ENCODE measurements at places on chromosomes 11 and 22.

GRCh38 chr11:20596205-20597153 lies 2.9 kb upstream of the SLC6A5 start:
- no peak for DNase-seq

DNA sequence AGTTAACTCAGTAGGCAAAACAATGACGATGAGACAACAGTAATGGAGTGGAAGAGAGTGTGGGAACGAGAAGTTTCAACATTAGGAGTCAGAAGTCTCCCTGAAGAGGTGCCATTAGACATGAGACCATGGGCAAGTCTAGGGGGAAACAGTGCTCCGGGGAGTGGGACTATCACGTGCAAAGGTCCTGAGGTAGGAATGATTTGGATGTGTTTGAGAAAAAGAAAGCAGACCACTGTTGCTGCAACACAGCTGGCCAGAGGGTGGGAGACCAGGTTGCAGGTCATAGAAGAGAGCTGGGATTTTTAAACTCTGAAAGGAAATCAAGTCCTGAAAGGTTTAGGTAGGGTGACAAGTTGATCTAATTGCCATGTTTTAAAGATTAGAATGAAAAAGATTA lies 63.0 kb downstream of the NAV2 start:
- DNase-seq, result no peak

DNA sequence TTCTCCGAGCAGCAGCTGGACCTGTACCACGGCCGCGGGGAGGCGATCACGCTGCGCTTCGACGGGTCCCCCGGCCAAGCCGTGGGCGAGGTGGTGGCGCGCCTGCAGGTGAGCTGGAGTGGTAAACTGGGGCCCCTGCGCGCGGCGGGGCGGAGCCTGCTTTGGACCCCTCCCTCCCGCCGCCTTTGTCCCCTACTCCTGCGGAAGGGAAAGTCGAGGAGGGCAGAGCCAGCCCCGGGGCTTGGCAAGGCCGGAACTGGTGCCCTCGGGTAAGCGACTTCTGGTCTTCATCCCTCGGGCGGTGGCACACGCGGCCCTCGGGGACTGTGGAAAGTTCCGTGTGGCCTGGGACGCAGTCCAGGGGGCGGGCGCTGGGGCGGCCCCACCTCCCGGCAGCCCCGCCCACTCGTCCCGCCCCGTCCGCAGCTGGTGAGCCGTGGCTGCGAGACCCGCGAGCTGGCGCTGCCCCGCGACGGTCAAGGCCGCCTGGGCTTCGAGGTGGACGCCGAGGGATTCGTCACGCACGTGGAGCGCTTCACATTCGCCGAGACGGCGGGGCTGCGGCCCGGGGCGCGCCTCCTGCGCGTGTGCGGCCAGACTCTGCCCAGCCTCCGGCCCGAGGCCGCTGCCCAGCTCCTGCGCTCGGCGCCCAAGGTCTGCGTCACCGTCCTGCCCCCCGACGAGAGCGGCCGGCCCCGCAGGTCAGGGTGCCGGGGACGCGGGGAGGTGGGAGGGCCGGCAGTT lies 9.2 kb downstream of the SIPA1 start:
- no peak for DNase-seq

- no peak for DNase-seq
These were observed 808.0 kb downstream of the DLG2 start for GRCh38 chr11:84819128-84819527.

DNA sequence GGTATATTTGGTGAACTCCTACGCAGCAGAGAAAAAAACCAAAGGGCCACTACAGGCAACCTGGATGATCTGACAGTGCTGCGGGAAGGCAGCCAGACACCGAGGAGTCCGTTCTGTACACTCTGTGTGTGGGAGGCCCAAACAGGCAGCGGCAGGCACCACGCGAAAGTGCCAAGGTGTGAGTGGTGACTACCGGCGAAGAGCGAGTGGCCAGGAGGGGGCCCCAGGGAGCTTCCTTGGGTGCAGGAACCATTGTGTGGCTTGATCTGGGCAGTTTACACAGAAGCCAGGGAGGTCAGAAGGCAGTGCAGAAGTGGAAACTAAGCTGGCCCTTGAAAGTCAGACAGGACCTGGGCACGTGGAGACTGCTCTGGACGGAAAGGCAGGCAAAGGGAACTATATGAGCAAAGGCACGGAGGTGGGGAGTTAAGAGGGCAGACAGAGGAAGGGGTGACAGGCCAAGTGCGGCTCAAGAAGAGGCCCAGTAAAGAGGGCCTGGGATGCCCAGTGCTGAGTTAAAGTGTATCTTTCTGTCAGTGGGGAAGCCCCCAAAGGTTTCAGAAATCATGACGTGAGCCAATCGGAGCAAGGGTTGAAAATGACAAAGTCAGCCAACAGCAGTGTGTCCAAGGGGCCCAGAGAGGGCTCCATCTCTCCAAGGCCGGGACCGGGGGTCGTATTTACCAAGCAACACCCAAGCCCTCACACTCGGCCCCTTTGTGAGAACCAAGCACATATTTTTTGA lies 10.6 kb downstream of the TMEM184B start:
- no peak for DNase-seq

DNA sequence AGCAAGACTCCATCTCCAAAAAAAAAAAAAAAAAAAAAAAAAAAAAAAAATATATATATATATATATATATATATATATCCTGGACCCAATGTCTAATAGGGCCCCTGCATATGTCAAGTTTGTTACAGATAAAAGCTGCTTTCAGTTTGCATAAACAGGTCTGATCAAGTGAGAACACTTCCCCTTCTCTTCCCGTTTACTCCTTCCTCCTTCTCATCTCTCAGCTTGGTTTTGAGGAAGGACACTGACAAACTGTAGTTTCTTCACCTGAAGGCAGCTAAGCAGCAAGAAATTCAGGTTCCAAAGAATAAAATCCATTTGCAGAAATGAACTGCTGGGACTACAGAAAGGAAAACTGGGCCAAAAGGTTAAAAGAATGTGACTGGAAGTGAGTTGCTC lies 11.7 kb downstream of the THOC5 start:
- DNase-seq, result no peak

GRCh38 chr11:22634897-22635629 lies 9.4 kb upstream of the FANCF start:
- DNase-seq, result no peak

DNA sequence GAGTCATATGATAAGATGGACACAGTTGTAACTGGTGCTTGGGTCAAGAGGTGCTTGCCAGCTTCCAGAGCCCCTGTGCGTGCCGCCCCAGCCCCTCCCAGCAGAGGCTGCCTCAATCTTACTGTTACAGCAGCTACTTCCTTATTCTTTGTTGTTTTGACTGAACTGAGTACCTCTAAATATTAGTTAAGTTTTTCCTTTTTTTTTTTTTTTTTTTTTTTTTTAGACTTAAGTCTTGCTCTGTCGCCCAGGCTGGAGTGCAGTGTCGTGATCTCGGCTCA lies 8.8 kb downstream of the ZBED4 start:
- no peak for DNase-seq

DNA sequence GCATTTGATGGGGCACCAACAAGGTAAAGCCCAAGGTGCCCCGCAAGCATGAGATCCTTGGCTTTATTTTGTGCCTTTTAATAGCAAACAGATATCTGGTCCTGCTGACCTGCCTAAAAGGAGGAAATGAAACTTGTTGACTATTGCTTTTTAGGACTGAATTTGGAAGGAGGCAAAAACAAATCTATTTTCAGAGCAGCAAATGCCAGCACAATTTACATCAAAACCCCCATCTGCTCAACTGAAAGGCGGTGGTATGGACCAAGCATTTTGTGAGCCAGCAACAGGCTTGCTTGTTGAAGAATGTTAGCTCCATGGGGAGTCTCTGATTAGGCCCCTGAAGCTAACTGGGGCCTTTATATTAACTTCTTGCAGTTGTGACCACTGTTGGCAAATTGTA lies 192.6 kb upstream of the E2F8 start:
- no peak for DNase-seq

DNA sequence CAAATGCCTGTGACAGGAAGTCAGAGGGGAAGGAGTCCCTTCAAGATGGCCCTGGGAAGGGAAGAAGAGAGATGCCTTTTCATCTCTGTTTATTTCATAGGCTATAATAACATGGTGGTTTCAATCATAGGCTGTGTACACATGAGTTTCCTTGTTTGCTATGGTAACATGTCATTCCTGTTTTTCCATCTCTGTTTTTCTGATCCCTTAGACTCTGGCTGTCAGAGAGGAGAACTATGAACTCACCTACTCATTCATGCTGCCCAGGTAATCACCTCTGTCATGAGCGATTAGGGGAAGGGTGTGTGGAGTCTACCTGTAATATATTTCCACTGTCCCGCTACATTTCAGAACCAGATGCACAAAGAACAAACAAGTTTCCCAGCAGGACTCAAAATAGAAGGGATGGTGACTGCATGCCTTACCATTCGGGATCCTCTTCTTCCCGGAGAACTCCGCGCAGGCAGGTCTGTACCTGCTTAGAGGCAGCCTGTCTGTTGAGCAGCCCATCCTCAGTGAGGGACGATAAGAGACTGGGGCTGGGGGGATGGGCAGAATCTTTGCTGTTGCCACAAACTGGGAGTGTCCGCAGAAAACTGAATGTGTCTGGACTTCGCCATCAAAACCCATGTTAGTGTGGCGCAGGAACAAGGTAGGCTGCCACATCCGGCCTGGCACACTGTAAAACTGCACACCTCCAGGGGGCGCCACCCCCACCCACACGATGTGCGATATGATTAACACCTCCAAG lies 7.1 kb upstream of the PEX26 start:
- DNase-seq, result no peak

DNA sequence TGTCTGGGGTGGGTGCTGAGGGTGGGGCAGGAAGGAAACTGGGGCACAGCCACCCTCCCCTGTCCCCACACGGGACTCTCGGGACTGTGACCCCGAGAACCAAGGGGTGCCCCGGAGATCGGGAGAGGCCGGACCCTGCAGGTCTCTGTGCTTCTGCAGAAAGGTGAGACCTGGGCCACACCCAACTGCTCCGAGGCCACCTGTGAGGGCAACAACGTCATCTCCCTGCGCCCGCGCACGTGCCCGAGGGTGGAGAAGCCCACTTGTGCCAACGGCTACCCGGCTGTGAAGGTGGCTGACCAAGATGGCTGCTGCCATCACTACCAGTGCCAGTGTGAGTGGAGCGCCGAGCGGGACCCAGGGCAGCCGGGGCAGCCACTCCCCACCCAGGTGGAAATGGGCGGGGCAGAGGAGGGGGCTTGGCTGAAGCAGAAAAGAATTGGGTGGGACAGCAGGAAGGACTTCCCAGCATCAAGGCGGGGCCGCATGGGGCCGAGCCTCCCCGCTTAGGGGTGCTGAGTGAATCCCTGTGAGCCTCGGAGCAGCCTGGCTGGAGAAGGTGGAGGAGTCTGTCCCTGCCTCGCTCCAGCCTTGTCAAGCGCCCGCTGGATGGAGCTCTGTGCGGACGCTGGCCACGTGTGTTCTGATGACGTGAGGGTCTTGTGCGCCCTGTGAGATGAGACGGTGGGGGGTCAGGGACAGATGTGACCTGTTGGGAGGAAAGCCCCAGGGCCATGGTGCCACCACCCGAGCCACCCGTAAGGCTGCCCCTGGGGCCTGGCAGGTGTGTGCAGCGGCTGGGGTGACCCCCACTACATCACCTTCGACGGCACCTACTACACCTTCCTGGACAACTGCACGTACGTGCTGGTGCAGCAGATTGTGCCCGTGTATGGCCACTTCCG lies 29.3 kb upstream of the MUC5B start:
- DNase-seq, result no peak

GRCh38 chr11:22558664-22559063 lies 67.0 kb downstream of the FANCF start:
- no peak for DNase-seq

DNA sequence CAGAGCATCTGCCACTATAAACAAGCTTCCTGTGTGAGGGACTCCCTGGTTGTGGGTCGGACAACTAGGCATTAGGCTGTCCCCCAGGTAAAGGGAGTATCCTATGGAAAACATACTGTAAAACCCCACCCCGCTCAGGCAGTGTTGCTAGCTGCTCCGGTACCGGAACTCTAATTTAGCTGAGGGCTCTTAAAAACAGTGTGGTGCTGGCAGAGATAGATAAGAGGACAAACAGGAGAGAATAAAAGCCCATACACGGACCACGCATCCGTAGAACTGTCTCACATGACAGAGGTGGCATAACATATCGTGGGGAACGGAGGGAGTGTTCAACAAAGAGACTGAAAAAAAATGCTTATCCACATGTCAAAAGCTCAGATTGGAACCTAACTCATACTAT lies 3.4 kb upstream of the MOGAT2 start:
- no peak for DNase-seq

GRCh38 chr11:107785401-107785800 lies 73.2 kb downstream of the SLC35F2 start:
- no peak for DNase-seq

DNA sequence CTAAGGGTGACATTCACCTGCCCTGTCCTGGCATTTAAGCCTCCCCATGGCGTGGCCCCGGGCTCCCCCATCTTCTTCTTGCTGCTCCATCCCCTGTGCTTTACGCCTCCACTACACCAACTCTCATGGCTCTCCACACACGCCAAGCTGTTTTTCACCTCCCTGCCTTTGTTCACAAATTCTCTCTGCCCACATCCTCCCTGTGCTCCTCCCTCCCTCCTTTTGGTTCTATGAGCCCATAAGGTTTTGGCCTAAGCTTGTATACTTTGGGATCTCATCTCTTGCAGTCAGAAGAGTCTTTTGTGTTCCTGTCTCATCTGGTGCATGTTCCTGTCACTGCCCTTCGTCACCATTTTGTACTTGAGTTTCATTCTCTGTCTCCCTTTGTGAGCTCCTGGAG lies 4.6 kb upstream of the DNAL4 start:
- no peak for DNase-seq

DNA sequence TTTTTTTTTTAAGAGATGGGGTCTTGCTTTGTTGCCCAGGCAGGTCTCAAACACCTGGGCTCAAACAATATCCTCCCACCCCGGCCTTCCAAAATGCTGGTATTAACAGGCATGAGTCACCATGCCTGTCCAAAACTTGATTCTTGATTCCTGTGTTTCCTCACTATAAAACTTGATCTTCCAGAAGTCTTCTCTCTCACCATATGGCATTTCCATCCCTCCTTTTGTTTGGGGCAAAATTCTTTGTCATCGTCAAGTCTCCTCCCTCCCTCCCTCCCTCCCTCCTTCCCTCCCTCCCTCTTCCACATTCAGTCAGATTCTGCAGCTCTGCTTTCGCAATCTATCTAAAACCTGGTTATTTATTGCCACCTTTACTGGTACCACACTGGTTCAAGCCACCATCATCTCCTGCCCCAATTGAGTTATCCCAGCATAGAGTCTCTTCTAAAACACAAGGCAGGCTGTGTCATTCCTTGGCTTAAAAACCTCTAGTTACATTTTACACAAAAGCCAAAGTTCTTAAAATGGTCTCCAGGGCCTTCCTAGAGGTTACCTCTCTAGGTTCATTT lies 65.0 kb upstream of the HORMAD2 start:
- DNase-seq, result no peak

GRCh38 chr11:31560842-31561476 lies 51.4 kb downstream of the ELP4 start:
- DNase-seq, result no peak

DNA sequence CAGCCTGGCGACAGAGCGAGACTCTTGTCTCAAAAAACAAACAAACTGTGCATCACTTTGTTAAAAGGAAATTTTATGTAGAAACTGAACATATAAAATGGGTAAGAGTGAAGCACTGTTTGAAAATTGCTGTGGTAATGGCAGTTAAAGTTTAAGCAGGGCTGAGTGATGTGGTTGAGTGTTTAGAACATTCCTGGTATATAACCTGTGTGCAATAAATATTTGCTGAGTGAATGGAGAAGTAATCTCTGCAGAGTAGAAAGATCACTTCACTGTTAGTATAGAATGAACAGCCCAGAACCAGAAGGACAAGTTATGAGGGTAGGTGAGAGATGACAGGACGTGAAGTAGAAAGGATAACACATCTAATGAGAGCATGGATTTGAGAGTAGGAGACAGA lies 27.3 kb downstream of the CECR2 start:
- DNase-seq, result no peak

All from thoracic aorta (tissue), 2 donors.